ENCODE measurements at places on chromosomes 13 and 19.

DNA sequence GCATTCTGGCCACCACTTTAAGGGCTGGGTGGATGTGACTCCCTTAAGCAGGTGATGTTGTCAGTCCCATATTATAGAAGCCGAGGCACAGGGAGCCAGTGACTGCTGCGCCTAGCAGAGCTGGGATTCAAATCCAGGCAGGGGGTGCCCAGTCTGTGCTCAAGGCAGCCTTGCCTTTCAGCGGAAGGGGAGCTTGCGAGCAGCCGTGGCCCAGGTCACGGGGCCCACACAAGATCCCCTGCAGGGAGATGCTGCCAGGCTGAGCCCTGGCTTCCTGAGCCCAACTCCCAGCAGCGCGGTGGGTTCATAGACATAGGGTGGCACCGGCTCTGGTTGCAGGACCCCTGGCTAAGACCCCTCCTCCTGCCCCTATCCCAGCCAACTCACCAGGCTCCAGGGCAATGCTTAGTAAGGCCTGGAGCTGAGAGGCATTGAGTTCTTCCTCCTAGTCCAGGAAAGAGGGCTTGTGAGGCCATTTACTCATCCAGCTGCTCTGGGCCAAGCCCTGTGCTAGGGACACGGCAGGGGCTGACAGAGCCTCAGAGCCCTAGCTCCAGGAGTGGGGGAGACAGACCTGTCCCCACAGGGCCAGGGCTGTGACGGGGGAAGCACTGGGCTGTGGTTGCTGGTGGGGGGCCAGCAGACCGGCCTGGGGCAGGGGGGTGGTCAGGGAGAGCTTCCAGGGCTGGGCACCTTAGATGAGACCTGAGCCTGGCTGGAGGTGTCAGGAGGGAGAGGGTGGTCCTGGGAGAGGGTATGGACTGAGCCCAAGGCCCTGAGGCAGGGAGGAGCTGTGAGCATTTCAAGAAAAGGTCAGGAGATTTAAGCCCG is 9.6 kb downstream of the CAPN12 start:
- DNase-seq, result no peak

DNA sequence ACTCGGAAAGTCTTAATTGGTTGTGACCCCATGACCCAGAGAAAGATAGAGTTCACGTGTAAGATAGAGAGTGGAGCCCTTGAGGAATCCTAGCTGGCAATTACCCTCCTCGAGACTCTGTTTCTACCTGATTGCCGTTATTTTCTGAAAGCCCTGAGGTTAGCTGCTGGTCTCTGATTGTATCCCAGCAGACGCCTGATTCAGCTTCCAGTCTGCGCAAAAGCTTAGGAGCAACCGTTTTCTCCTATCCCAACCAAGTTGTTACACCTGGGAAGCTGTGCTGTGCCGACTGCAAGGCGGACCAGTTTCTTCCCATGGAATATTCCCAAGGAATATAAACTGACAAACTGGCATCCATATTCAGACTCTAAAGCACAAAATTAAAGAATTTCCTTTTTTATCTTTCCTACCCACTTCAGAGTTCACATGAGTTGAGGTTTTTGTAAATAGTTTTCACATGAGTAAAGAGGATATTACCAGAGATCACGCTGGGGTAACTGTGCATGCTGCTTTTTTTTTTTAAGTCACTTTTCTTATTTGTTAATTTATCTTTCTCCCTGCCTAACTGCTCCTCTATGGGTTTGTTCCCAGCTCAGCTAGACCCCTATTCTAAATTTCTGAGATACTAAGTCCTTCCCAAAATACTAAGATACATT is 1.5 kb upstream of the TRPC4 start:
- DNase-seq, result no peak

- peak; percentile 10 for DNase-seq
Observed at GRCh38 chr19:15672580-15673175, at the start of gene CYP4F12. Gene CYP4F12 (plus strand): TSS chr19:15673087. CDS start chr19:15673530, 443 bp downstream.

GRCh38 chr13:45950386-45951000 is 98.9 kb upstream of the SIAH3 start:
- DNase-seq, result no peak

GRCh38 chr19:403221-404027 is 5.5 kb downstream of the C2CD4C start:
- no peak for DNase-seq

Measured in CD4-positive, alpha-beta T cell (primary cell).